ENCODE measurements at places on chromosomes 11 and 22.

GRCh38 chr11:15927864-15928217, 428.5 kb downstream of the SOX6 start:
- DNase-seq = no peak

DNA sequence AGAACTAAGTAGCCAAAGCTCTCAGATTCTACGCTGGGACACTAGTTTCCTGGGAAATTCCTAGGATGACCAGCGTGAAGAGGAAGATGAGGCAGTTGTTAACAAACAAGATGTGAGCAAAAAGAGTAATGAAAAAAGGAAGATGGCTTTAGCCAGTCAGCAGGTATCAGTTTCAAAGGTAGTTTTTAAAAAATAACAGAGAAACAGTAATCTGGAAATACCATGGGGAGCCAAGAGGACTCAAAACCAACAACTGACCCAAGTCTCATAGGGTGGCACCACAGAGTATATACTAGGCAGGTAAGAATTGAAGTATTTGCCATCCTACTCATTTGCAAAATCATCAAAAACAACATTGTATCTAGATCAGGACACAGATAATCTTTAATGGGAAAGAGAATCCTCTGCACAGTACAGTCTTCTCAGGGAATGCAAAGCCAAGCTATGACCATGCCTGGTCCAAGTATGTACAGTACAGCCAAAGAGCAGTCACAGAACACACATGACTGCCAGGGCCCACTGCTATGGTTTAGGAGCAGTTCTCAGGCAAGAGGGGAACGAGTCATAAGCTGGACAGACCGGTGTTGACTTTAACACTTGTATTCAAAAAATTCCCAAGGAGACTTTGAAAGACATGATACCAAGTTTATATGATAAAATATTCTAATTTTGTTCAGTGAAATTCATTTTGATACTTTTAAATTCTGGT, 20.6 kb downstream of the MSANTD4 start:
- no peak for DNase-seq

DNA sequence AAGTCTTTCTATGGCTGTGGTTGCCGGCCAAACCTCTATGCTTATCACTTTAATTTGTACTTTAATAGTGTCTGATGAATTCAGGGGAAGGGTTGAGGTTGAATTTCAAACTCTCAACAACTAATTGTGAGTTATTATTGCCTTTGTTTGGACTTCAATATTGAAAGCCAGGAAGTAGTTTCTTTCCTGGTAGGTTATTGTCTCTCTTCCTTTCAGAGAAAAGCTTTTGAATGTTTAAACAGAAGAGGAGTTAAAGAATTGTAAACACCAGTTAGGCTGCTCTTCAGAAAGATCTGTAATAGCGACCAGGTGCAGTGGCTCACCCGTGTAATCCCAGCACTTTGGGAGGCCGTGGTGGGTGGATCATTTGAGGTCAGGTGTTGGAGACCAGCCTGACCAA, 22.2 kb downstream of the NNMT start:
- no peak for DNase-seq

DNA sequence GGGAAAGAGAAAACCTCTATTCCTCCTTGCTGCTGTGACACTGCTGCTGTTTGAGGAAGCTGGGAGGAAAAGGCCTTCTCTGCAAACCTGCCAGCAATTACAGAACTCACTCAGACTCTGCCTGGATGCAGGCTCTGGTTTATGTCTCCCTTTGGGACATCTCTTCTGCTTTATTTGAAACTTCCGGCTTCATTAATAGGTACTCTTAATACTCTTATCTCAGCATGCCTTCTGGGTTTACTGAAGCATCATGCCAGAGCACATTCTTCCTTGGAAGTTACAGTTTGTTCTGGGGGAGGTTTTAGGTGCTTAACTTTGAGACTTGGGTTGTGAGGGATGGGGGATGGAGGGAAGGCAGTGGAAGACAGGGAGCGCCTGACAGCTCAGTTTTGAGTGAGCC, 79.9 kb downstream of the NAV2 start:
- no peak for DNase-seq

- DNase-seq = no peak
Measured at GRCh38 chr11:121482231-121483129, 29.7 kb upstream of the SORL1-AS1 start.

DNA sequence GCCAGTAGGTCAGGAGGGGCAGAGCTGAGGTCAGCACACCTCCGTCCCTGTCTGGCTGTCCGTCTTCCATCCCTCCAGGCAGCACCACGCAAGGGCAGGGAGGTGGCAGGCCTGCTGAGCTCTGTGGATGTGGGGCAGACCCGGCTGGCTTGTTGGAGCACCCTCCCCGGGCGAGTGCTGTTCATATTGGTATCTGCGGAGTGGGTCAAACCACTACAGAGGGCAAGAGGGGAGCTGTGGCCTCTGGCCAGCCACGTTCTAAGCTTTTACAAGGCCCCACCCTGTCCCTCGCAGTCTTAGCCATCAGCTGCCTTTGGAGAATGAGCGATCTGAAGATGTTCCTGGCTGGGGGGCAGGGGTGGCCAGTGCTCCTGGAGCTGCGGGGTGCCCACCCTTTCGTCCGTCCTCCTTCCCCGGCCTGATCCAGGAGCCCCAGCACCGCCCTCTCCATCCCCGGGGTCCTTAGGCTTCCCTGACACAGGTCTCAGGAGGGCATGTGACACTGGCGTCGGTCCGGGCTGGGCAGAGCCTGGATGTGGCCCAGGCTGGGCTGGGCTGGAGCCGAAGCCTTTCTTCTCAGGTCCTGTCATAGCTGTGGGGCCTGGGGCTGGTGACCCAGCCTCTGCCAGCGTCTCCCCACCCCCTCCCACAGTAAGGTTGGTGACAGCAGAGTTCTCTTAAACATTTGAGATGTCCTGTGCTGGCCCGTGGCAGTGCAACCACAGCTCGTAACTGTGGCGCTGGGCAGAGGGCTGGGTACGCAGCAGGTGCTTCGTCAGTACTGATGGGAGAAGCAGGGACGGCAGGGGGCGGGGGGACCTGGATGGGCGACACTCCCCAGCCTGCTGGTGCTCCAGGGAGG, 31.7 kb upstream of the GRAMD4 start:
- no peak for DNase-seq

- DNase-seq = no peak
Measured at GRCh38 chr22:25161017-25161915, 38.4 kb upstream of the CRYBB3 start.

- no peak for DNase-seq
Measured at GRCh38 chr22:48405741-48406140, 1421.9 kb downstream of the BRD1 start.

DNA sequence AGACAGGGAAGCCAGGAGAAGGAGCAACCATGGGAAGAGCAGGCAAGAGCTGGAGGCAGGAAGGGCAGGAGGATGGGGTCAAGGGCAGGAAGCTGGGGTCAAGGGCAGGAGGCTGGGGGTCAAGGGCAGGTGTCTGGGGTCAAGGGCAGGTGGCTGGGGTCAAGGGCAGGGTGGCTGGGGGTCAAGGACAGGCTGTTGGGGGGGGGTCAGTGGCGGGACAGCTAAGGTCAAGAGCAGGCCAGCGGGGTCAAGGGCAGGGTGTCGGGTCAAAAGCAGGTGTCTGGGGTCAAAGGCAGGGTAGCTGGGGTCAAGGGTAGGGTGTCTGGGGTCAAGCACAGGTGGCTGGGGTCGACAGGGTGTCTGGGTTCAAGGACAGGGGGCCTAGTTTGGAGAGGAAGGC, 24.2 kb downstream of the CPT1A start:
- DNase-seq = no peak

- no peak for DNase-seq
Measured at GRCh38 chr22:31036671-31037550, 44.2 kb upstream of the SMTN start.

GRCh38 chr11:104219096-104219495, 55.1 kb upstream of the PDGFD start:
- no peak for DNase-seq

DNA sequence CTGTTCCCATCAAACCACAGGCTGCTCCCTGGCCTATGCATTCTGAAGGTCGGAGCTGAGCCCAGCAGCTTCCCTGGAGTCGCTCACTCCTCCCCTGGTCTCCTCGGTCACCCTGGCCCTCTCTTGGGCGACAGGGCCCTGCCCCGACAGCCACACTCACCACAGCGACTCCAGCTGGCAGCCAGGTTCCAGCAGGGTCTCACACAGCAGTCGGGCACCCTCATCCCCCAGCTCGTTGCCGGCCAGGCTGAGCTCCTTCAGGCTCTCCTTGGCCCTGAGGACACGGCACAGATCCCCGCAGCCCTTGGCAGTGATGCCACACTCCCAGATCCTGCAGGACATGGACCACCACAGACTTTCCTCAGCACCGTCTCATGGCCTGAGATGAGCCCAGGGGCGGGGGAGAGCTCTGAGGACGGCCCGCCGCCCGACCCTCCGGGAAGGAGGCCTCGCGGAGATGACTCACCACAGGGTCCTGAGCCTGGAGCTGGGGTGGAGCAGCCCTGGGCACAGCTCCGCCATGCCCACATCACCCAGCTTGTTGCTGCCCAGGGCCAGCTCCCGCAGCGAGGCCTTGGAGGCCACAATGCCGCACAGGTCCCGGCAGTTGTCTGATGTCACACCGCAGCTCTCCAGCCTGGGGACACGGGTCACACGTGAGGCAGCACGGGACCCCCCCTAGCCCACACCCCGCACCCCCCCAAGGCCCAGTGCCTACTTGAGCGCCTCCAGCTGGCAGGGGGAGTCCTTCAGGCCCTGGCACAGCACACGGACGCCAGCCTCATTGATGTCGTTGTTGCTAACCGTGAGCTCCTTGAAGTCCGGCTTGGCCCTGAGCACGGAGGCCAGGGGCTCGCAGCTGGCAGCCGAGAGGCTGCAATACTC, 8.5 kb downstream of the RNH1 start:
- no peak for DNase-seq

DNA sequence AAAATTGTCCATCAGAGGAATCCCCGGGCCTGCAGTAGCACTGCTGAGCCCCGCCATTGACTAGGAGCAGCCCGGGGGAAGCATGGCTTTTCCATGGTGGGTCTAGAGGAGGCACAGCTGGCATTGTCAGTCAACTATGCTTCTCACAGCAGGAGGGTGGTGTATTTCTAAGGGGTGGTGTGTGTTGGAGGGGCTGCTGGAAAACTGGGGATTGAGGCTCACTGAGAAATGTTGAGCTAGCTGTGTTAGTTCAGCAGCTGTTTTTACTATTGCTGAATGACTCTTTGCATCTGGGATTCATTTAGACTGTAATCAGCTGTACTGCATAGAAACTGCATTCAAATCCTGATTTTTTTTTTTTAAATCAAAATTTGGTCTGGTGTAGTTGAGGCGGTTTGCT, 5.6 kb downstream of the DDX10 start:
- DNase-seq = no peak

DNA sequence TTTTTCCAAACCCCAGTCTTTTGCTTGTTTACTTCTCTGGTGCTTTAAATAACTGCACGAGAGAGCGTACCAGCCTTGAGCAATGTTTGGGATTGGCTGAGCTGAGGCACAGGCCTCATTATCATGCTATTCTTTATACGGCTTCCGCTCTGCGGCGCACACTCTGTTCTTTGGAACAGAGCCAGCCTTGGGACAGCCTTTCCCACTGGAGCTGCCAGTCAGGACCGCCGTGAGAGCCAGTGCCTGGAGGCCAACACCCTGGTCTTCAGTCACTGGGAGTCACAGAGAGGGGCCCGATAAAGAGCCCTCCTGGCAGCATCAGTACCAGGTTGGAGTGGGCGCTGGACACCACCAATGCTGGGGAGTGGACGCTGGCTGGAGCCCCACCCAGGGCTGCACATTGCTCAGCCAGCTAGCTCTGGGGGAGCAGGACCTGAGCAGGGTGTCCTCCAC, 125.6 kb downstream of the BCR start:
- DNase-seq = no peak

GRCh38 chr22:23751441-23751996, 607 bp upstream of the ZNF70 start:
- no peak for DNase-seq

DNA sequence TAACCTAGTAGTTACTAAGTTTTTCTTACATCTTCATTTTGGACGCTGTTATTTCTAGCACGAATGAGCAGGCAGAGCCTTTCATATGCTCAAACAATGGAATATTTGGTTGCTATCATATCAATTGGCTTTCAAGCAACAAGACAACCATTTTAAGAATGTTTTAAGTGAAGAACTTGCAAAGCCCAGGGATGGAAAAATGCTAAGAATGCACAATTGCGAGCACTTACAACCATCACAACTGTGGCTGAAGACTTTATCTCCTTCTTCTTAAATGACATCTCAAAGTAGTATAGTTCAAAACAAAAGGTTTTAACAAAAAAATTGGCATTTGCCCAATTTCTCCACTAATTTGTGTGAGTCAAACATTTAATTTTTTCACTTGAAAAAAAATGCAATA, 8.3 kb upstream of the MMP1 start:
- no peak for DNase-seq

Measured in activated CD4-positive, alpha-beta T cell treated with anti-CD3 and anti-CD28 coated beads for 1 hour (primary cell).